ENCODE measurements at places on chromosomes 6 and 20.

- no peak for DNase-seq
Measured at GRCh38 chr6:85464722-85465150, 14.9 kb downstream of the NT5E start.

GRCh38 chr20:19756761-19757486, 1.1 kb upstream of the RIN2 start:
- DNase-seq: no peak

- DNase-seq: no peak
Measured at GRCh38 chr6:126072172-126072571, 85.8 kb downstream of the TRMT11 start.

DNA sequence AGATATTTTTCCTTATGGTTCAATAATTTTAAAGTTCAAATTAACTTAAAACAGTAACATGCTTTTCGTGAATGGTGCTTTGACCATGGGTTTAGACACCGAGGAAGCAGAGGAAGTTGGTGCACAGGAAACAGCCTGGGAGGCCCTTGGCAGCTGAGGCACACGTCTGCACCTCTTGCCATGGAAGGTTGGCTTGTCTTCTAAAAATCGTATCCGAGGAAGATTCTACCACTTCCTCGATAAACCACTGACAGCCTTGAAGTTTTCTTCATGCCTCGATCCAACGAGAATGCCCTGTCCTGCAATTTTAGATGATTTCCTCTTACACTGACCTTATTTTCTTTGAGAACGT, 12.2 kb downstream of the DLL1 start:
- DNase-seq: no peak

- no peak for DNase-seq
Measured at GRCh38 chr20:23161244-23161891, 75.2 kb upstream of the CD93 start.

- no peak for DNase-seq
Measured at GRCh38 chr20:58403272-58403671, 14.2 kb downstream of the VAPB start.

GRCh38 chr20:23152308-23152892, 66.3 kb upstream of the CD93 start:
- no peak for DNase-seq

DNA sequence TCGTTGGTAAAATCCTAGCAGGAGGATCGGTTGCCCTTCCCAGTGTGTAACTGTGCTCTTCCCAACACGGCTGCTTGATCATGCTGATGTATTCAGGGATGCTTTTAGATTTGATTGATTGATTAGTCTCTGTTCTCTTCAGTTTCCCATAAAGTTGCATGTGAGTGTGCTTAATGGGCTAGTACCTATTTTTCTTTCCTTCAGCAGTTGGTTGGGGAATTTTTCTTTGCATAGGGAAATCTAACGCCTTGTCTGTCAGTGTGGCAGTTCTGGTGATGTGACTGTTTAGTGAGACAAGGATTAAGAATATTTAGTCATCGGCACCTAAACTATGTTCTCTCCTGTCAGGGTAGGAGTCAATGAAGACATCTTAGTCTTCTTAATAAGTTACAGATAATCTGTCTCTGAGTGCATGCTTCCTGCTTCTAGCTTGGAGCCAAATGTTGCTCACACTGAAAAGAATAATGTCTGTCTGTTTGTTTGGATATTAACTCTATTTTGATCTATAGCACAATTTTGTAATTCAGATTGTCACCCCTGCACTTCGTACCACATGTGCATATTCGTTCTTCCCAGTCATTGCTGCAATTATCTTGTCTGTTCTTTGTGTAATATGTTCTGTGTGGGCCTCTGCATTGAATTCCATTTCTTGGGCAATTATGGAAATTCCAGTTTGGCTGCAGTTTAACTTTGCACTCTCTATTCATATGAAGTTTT, 169.9 kb downstream of the EDN1 start:
- no peak for DNase-seq

DNA sequence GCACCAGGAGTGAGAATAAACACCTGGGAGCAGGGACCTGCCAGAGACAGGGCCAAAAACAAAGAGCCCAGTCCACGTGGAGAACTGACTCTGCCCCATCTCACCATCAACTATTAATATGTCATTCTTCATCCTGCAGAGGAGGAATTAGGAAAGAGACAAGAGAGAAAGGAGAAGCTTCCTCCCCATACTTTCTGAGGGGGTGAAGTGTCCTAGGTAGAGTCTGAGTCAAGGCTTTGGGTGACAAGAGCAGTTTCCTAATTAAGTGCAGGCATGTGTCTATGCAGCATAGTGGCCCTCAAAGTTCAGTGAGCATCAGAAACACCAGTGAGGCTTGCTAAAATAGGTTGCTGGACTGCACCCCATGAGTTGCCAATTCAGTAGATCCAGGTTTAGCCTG, 40.7 kb upstream of the BMP2 start:
- no peak for DNase-seq
